Foreskin keratinocyte (primary cell): ENCODE measurements at places on chromosomes 11 and 22.

DNA sequence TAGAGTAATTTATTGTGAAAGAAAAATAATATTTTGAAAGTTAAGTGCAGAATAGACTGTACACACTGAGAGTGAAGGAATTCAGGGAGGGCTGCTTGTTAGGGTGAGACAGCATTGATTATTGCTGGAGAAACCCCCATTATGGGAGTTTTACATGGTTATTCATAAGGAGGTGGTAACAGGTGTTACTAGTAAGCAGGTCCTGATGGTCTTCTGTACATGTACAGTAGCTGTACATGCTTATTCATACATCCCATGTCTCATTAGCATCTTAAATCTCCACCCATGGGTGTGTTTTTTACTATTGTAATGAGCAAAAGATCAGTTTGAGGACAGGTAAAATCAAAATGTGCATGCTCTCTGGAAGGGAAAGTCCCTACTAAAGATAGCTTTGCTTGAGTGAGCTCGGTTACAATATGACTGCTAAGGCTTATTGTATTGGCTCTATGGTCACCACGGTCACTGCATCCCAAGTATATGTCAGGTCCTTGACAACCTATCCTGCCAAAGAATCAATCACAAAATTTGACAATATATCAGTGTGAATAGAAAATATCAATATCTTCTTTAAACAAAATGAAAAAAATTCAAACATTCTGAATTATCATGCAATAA, 6.2 kb downstream of the KDM4F start:
- DNase-seq = no peak

DNA sequence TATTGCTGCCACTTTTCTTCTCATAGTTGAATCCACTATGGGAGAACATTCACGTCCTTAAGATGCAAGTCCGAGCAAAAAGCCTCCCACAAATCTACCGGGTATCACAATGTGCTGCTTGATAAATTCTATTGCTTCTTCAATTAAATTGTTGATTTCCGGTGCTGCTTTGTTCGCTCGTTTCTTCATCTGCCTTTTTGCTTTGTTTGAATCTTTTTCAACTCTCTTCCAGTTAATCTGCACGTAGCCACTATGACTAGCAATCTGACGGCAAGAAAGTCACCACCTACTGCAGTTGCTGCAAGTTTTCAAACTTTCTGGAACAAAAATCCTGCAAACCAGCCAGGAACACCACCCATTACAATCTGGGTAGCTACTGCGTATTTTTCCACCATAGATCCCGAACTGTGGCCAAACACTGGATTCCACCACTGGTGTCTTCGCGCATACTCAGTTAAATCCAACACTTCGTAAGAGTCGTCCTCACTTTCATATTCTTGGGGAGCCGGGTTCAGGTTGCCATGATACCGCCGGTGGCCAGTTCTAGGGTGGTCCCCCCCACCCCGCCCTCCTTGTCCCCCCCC, 59.1 kb downstream of the CLMP start:
- no peak for DNase-seq

- no peak for DNase-seq
These were observed 2095.3 kb upstream of the RAG2 start for GRCh38 chr11:38693306-38693705.

DNA sequence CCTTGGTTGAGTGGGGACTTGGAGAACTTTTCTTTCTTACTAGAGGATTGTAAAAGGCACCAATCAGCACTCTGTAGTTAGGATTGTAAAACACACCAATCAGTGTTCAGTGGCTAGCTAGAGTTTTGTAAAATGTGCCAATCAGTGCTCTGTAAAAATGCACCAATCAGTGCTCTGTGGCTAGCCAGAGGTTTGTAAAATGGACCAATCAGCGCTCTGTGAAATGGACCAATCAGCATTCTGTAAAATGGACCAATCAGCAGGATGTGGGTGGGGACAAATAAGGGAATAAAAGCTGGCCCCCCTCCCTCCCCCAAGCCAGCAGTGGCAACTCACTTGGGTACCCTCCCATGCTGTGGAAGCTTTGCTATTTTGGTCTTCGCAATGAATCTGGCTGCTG, 5.5 kb upstream of the DRG1 start:
- DNase-seq = no peak

DNA sequence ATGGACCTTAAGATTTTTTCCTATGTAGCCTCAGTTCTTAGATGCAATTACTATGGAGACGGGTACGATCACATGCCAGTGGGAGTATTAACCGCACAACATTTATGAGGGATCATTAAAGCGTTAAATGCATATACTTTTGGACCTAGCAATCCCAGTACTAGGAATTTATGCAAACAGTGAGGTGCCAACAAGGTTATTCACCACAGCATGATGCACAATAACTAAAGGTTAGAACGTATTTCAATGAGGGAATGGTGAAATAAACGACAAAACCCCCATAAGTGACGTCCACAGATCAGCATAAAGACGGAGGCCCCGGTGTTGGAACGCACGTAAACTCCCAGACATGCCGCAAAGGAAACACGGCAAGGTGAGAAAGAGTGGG, 539 bp downstream of the SIRT3 start:
- no peak for DNase-seq

DNA sequence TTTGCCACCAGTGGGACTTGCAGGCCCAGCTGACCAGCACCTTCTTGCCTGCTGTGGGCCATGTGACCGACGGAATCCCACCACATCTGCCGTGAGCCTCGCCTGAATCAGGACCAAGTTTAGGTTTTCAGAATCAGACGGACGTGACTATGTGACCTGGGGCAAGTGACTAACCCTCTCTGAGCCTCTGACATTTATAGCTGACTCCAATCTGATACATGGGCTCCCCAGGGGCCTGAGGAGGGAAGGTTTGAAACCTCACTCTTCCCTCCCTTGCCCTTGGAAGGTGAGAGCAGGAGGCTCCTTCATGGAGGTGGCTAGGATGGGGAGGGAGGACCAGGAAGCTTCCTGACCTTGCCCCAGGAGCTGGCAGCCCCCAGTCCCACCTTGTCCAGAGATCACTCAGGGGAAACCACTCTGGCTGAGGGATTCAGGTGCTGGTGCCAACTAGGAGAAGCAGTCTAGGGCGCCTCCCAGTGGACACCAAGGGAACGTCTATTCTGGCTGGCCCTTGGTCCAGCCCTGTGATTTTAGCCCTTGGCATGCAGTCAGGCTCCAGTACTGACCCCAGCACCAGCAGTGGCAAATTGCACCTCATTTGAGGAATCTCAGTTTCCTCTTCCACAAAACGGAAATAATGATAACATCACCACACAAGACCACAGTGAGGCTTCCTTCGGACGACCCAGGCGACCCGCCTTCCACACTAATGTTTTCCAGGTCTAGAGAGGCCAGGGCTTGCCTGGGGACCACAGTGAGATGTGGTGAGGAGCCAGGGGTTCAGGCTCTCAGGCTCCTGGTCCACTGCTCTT, 47.2 kb upstream of the SYT7 start:
- no peak for DNase-seq

DNA sequence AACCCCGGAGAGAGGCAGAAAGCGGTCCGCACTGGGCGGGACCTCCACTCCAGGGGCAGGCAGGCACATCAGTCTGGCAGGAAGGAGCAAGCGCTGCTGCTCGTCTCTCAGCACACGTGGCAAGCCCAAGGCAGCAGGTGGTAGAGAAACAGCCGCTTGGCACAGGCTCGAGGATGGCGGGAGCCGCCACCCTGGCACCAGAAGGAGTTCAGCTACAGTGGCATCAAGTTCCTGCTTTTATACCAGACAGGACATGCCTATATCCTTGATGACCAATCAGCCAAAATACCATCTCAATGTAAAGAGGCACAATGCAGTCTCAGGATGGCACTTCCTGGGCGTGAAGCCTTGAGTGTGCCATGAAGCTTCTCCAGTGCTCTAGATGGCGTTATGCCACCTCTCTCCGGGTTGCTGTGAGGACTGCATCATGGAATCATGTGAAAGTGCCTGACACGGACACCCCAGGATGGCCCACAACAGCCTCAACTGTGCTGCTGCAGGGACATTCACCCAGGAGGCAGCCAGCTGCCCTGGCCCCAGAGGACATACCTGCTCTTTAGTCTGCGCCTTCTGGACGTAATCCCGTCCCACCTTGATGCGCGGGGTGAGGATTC, 64.8 kb downstream of the APOL1 start:
- DNase-seq = peak; percentile 67

DNA sequence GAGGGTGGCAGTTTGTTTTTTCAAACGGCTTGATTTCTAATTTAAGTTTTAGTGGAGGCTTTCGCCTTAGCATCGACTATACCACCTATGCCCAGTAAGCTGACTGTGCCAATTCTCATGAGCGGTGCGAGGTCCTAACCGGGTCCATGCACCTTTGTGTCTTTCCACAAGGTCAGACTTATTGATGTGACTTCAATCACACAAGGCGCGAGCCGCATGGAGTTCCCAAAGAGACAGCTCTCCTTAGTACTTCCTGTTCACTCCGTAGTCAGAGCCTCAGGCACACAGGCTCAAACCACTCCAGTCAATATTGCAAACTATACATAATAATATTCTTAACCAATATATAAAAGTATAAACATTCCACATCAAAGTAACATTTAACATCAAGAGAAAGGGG, 18.2 kb downstream of the ST14 start:
- DNase-seq = no peak

DNA sequence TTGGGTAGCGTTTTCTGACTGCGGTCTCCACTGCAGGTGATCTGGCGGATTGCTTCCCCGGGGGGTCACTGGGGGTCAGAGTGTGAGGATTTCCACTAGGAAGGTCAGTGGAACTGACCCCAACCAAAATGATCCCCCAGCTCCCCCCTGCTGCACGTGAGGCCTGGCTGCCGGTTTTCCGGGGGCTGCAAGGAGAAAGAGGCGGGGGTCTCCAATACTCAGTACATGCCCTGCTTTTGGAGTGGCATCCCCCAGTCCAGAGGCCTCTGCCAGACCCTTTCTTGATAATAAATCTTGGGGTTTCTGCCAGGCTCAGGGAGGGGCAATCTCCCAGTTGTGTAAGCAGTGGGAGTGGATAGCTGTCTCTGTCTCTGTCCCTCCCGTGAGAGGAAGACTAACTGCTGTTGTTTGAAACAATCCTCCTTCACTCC, 71.5 kb upstream of the RTL6 start:
- no peak for DNase-seq

DNA sequence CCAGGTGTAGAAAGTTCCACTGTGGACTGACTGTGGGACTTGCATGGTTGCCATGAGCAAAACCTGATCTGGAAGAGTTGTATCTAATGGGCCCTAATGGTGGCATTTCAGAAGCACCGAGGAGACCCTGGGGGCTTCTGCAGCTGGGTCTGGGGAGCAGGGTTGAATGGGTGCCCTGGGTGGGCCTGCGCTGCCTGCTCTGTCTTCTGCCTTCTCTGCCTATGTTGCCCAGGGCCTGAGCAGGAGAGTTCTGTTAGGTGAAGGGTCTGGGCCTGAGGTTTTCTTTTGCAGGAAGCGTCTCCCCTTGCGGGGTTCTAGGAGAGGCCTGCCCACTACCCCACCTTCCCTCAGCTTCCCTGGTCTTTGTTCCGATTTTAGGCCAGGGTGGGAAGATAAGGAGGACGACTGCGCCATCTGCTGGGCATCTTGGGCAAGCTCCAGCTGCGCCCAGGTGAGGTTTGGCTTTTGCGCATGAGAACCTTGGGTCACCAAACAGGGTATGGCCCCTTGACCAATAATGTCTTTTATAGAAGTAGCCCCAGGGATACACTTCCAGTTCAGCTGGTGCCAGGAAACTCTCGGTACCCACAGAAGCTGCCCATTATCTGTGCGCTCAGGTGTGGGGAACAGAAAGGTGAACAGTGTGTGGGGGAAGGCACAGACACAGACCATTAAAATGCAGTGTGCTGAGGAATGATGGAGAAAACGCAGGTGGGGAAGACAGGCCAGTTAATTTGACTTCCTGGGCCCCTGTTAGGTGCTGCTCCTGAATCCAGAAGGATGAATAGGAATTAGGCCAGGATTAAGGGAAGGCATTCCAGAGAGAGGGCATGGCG, 23.2 kb downstream of the COMMD9 start:
- no peak for DNase-seq

GRCh38 chr11:125476721-125477120, 19.3 kb downstream of the FEZ1 start:
- no peak for DNase-seq

- peak; percentile 44 for DNase-seq
These were observed 5.0 kb upstream of the MRPL11 start for GRCh38 chr11:66443602-66444001.

GRCh38 chr11:85845124-85845631, 10.0 kb upstream of the CCDC83 start:
- DNase-seq = peak; percentile 76

GRCh38 chr11:126456783-126457542, 101.5 kb downstream of the ST3GAL4 start:
- no peak for DNase-seq

DNA sequence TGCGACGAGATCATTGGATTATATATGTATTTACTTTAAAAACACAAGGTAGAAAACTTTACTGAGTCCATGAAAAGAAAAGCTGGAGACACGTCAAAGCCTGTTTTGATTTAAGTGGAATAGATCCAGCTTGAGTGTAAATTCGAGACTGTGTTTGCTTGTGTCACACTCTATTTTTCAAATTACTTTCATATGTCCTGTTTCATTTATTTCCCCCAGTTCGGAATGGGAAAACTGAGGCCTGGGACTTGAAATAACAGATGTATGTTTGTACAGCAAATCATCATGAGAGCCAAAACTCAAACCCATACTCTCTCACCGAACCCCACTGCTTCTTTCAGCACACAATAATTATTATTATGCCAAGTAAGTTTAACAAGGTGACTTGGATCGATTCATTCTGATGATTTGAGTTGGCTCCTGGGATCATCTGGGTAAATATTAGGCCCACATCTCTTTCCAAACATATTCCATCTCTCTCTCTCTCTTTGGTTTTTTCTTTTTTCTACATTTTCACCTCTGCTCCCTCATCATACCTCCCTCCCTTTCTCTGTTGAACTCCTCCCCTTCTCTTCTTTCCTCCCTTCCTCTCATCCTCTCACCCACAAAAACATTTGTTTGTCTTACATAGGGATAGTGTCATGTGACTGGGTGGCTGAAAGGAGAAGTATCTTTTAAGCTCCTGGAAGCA, 21.2 kb downstream of the FZD4 start:
- no peak for DNase-seq

DNA sequence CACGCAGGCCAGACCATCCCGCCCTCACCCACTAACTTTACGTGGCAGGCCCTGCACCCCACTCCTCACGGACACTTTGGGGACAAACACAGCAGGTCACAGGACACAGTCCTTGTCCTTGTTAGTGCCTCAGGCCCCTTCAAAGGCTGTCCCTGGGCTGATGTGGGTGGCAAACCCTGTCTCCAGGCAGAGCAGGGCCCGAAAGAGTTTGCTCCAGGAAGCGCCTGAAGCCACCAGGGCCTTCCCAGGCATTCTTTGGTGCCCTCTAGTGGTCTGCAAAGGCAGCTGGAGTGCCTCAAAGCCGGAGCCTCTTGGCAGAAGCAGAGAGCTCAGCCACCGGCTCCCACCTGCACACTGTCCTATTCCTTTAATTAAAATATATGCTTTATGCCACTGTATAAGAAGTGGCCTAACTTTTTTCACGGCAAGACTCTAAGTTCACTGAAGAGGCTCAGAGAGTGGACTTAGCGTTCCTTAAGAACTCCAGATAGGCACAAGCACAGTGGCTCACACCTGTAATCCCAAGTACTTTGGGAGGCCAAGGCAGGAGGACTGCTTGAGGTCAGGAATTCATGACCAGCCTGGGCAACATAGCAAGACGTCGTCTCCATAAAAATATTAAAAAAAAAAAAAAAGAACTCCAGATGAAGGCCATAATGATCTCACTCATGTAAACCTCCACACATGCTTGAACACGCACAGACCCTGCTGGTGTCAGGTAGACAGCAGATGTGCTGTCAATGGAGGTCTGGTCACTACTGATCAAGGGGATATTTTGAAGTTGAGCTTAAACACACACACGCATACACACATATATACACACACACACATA, 11.1 kb downstream of the TXN2 start:
- peak; percentile 94 for DNase-seq
